ENCODE measurements at places on chromosomes 2 and 18.
A peak's percentile ranks its signal among the peaks of the same experiment; 100 is the strongest.

GRCh38 chr18:21605213-21605612 lies 4.7 kb upstream of the ESCO1 start:
- DNase-seq: no peak
- H3K4me3 ChIP-seq: no peak overlapping the region
- H3K27ac ChIP-seq: no peak overlapping the region
- H3K4me1 ChIP-seq: peaks cover 17% of the 10 kb centered on the region
- H3K27me3 ChIP-seq: no peaks in the 10 kb centered on the region

DNA sequence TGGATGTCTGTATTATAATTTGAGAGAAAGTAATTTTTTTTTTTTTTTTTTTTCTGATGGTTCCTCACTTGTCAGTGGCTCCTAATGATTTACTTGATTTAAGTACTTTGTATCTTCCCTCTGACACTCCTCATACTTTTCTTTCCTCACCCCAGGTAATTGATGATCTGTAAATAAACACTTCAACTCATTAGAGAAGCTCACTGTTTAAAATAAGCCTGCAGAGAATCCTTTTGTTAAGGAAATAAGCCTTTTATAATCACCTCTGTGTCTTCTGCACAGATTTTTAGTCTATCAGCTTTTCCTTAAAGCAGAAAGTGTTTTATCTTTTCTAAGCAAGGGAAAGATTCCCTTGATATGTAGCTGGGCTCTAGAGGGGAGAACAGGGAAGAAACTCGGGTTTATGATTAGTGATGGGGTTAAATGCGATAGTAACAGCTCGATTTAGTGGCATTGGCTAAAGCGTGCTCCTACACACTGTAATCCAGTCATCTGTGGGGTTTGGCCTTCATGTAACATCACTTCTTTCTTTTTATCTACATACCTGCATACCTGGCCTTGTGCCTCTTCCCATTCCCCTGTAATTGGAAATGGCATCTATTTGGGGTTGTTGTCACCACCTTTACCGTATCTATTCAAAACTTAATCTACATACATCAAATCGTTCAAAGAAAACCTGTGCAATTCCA lies 60.1 kb upstream of the LRRTM1 start:
- no peak for DNase-seq
- H3K4me1 ChIP-seq: no peaks in the 10 kb centered on the region
- H3K27ac ChIP-seq: no peak overlapping the region
- H3K36me3 ChIP-seq: no peaks in the 10 kb centered on the region
- no peak overlapping the region for H3K4me3 ChIP-seq

DNA sequence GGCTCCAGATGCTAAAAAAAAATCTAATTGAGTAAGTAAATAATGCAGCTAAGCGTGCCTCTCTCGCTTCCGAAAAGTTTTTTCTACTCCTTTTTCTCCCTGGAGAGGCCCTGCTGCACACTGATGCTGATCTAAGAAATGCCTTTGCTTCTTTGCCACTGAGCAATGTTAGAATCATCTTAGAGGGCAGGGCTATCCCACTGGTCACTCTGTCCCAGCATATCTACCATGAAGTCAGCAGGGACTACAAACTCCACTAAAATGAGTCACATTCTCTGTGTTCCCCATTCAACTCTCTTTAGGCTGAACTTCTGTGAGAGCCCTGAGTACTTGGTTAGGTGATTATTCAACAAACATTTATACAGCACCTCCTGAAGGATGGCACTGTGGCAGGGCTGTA lies 127.6 kb upstream of the LYPD1 start:
- DNase-seq: no peak
- no peak overlapping the region for H3K4me3 ChIP-seq
- no peaks in the 10 kb centered on the region for H3K4me1 ChIP-seq
- no peak overlapping the region for H3K27ac ChIP-seq

GRCh38 chr2:113219889-113220641 lies 46.3 kb downstream of the PSD4 start:
- no peak for DNase-seq
- H3K36me3 ChIP-seq: no peaks in the 10 kb centered on the region
- H3K4me3 ChIP-seq: no peak overlapping the region
- H3K4me1 ChIP-seq: peaks cover 27% of the 10 kb centered on the region

DNA sequence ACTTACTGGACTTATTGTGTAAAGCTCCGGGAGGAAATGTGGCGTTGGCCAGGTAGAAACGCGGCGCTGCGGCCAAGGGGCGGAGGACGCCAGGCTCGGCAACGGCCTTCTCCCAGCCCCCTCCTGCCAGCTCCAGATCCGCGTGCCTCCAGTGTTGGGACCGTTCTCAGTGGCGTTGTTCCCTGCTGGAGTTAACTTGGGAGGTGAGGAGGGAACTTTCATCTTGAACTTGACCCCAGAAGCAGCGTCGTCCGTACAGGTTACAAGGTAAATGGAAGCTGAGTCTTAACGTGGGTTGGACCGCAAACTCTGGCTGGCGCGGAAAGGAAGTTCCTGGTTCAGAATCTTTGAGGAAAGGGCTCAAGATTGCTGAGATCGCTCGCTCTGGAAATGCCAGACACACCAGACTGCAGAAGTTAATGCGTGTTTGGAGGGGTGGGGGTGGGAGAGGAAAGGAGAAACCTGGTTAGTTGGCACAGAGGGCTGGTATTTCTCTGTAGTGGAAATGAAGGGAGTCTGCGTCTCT lies 1.3 kb downstream of the TANC1 start:
- H3K27me3 ChIP-seq: peaks cover 54% of the 10 kb centered on the region
- H3K36me3 ChIP-seq: no peaks in the 10 kb centered on the region
- peaks cover 14% of the 10 kb centered on the region for H3K4me1 ChIP-seq
- H3K4me3 ChIP-seq: peak overlapping the region; percentile 82
- DNase-seq: no peak
- H3K27ac ChIP-seq: no peak overlapping the region

DNA sequence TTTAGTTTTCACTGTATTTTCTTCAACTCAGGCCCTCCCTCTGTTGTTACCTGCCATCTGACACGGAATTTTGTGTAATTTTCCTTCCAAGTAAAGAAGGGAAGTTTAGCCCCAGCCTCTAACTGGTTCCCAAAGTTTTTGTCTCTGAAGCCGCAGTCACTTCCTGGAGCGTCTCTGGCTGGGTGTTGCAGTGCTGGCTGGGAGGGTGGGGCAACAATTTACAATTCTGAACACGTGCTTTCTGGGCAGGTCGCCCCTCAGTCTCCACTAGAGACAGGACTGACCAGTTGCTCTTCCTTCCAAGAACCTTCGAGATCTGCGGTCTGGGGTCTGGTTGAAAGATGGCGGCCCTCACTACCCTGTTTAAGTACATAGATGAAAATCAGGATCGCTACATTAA lies 3.5 kb downstream of the CNDP2 start:
- H3K27ac ChIP-seq: peak overlapping the region; percentile 99
- H3K4me1 ChIP-seq: peaks cover 30% of the 10 kb centered on the region
- H3K27me3 ChIP-seq: no peaks in the 10 kb centered on the region
- DNase-seq: peak; percentile 11
- peaks cover 41% of the 10 kb centered on the region for H3K36me3 ChIP-seq
- H3K4me3 ChIP-seq: peak overlapping the region; percentile 93
